ENCODE measurements at places on chromosomes 2 and 18.

DNA sequence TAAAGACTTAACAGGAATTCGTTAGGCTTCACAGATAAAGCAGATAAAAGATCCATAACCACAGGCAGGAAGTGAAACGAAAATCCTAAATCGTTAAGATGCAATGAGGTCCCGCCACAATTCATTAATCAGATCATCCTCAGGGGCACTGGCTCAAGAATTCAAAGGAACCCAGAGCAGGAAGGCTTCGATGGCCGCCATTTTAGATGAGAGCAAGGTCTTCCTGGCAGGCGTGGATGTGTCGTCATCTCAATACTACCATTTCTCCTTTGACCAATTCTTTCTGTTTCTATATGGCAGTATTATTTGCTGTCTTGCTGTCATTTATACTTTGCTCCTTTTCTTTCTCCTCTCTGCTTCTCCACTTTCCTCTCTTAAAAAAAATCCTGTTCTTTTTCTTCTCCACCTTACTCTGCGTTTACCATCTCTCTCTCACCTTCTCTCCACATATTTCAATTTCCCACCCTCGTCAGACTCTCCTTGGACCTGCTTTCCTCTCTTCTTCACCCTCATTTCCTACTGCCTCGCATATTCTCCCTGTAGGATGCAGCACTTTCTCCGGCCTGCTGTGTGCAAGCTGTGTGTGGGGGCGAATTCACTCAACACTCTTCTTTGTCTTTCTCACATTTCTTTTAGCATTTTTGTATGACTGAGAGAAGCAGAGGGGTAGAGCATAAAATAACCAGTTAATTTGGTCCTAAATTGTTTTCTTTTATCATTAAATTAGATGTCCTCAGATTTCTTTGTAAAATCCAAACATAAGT lies 35.1 kb upstream of the LHCGR start:
- no peak for DNase-seq

- no peak for DNase-seq
Observed at GRCh38 chr18:59377613-59378337, 18.7 kb upstream of the LMAN1 start.

DNA sequence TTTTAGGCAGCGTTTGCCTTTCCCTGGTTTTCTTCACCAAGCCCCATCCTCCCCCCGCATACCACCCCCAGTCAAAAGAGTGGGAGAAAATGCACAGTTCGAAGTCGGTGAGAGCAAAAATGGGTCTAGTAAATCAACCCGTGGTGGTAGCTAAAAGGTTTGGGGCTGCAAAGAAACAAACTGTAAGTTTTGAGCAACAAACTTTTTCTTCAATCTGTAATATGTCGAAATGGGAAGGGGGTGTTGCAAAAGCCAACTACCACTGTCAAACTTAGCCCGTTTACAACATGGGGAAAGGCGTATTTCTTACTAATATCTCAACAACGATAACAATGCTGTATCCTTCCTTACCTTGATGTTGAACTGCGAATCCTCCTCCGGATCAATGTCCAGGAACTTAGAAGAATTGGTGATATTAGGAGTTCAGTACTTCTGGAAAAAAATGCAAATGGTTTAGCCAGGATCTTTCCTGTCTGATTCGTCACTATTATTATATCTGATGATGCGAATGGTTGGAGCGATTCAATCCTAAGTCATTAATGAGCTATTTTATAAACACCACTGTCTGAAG lies 2.4 kb upstream of the SATB2 start:
- DNase-seq = peak; percentile 38

- peak; percentile 61 for DNase-seq
Observed at GRCh38 chr2:39728941-39729351, 50.1 kb downstream of the THUMPD2 start.

- peak; percentile 16 for DNase-seq
Observed at GRCh38 chr2:85799215-85799956, 45.6 kb downstream of the ATOH8 start.

GRCh38 chr2:102142829-102143449 lies 393 bp downstream of the IL1R1 start:
- DNase-seq = peak; percentile 53

DNA sequence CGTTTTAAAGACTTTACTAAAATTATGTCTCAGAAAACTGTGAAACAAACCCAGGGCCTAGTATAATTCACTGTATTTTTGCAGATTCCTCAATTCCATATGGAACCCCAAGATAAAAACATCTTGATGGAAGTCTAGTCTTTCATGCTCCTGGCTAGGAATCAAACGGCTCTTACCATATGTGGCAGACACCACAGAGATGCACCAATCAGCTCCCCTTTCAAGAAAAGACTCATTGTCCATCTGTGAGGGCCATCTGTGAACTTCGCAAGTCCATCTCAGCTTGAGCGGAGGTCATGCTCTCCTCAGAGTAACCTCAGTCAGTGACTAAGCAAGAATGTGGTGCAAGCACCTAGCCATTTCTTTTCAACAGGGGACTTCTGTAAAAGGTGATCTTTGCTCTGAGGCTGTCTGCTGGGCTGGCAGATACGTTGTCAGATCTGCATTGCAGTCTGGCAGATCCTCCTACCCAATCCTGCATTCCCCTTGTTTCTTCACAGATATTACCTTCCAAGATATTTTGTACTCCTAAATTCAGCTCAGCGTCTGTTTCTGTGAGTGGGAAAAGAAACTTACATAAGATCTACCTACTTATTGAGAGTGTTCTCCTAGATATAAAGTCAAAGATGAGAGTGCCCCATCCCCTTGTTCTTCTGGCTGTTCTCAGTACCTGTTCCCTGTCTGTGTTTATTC lies 419.3 kb downstream of the SPAG16 start:
- DNase-seq = no peak

GRCh38 chr2:62304429-62305417 lies 108.8 kb downstream of the B3GNT2 start:
- DNase-seq = peak; percentile 71

All from EH (cell line).